ENCODE measurements at places on chromosomes 6 and 20. TPM values are rescaled to one million over a fixed set of nuclear protein-coding genes. Genes with fewer than 3 reads are reported as not detected.

Gene TRIM15
- total RNA-seq, result not detected

Gene COL19A1
- total RNA-seq, result not detected

Gene KPNA5
- total RNA-seq, result 8.3 TPM

Gene DDX43
- total RNA-seq, result 1.8 TPM

Data from omental fat pad (tissue), 4 donors.